Sciatic nerve (tissue), 2 donors: ENCODE measurements at places on chromosomes 2 and 18. TPM values are rescaled to one million over a fixed set of nuclear protein-coding genes. Genes with fewer than 3 reads are reported as not detected.

GRCh38 chr2:60347781-60348180, 205.7 kb downstream of the BCL11A start:
- DNase-seq: no peak

PJVK gene
- total RNA-seq: 7.2 TPM

DNA sequence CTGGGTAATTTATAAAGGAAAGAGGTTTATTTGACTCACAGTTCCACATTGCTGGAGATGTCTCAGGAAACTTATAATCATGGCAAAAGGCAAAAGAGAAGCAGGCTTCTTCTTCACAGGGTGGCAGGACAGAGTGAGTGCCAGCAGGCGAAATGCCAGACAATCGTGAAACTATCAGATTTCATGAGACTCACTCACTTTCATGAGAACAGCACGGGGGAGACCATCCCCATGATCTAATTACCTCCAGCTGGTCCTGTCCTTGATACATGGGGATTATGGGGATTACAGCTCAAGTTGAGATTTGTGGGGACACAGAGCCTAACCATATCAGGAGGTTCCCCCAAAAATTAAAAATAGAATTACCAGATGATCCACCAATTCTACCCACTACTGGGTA, 675.5 kb upstream of the SLC8A1 start:
- DNase-seq: no peak

GRCh38 chr18:13868501-13869271, 44.7 kb downstream of the MC5R start:
- no peak for DNase-seq

GRCh38 chr18:78099979-78100588, 850.4 kb downstream of the GALR1 start:
- no peak for DNase-seq

DNA sequence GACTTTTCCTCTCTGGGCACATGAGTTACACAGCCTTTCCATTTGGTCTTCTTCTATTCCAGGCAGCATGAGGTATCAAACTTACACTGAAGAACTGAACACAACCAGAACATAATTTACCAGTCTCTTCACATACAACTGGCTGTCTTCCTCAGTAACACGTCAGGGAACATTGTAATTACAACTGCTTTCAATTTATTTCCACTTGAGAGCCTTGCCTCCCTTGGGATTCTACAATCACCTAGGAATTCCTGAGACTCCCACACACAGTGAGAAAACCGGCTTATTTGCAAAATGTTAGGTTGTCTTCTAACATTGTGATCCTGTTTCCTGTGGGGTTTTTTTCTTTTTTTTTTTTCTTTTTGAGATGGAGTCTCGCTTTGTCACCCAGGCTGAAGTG, 149.9 kb downstream of the TMX3 start:
- DNase-seq: no peak

ADAM23 gene
- total RNA-seq: 9.4 TPM

DNA sequence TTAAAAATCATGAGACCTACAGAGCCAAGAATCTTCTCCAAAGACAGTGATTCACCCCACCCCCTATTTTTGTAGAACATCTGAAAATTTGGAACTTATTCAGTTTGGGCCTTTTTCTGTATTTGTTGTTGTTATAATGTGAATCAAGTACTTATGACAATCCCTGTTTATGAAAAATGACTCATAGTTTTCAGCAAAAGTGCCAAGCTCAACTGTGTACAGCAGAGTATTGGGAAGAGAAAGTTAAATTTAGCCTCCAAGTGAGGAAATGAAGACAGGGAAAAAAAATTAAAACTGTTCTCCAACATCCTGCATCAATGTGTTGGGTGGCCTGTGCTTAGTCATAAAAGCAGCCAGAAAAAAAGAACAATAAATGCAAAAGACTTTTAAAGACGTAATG, 46.2 kb downstream of the LRATD1 start:
- DNase-seq: no peak

DNA sequence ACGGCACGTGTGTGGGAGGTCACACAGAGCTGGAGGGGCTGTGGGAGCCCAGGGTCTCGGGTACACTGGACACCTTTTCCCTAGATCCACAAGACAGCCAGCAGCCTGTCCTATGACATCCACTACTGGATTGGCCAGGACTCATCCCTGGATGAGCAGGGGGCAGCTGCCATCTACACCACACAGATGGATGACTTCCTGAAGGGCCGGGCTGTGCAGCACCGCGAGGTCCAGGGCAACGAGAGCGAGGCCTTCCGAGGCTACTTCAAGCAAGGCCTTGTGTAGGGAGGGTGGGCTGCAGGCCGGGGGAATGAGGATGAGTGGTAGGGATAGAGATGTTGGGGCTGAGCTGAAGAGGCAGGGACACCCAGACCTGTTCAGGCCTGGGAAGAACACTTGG, 6.6 kb downstream of the VIL1 start:
- no peak for DNase-seq

- no peak for DNase-seq
These were observed 10.7 kb upstream of the RNU4ATAC start for GRCh38 chr2:121519732-121520640.

LIMS4 gene
- total RNA-seq: 2.2 TPM

- no peak for DNase-seq
These were observed 19.4 kb downstream of the COL4A3 start for GRCh38 chr2:227183657-227184367.

NYAP2 gene
- total RNA-seq: 0.22 TPM

DNA sequence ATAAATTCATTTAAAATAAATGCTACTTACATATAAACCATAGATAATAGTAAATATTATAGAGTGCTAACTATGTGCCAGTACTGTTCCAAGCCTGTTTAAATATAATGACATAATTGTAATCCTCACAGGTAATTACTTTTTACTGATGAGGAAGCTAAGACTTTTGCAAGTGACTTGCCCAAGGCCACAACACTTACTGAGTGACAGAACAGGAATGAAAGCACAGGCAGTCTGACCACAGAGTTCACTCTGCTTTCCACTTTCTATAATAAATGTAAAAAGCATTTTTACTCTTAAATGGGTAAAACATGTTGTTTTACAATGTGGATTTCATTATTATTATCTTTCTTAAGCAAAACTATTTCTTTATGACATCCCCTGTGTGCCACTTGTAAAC, 537.8 kb upstream of the SLC39A10 start:
- DNase-seq: no peak

TUBA3E gene
- not detected for total RNA-seq

- DNase-seq: no peak
These were observed 133.6 kb downstream of the KCNE4 start for GRCh38 chr2:223185638-223186037.

DNA sequence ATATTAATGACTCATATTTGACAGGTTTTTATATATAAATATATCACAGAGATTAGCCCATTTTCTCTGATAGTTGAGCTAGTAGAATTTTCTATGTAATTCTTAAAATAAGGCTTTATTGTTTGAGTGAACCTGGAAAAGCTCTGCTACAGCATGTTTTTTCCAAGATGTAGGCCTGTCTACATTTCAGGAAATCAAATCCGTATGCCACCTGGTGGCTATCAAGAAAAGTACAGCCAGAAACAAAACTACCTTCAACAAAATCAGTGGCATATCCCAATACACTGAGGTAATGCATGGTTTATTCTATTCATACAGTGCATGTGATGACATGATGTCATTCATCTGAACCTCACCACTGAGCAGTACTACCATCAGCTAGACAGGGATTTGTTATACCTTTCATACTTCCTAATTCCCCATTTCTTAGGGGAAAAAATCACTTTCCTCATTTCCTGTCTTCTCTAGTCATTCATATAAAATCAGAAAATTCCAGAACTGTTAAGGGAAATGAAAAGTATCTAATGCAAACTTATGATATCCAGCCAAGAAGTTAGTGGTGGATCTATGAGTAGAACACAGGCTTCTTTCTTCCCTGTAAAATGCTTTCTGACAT, 310.4 kb upstream of the SYT4 start:
- no peak for DNase-seq

TEX44 gene
- not detected for total RNA-seq

TLK1 gene
- total RNA-seq: 56.8 TPM

DNA sequence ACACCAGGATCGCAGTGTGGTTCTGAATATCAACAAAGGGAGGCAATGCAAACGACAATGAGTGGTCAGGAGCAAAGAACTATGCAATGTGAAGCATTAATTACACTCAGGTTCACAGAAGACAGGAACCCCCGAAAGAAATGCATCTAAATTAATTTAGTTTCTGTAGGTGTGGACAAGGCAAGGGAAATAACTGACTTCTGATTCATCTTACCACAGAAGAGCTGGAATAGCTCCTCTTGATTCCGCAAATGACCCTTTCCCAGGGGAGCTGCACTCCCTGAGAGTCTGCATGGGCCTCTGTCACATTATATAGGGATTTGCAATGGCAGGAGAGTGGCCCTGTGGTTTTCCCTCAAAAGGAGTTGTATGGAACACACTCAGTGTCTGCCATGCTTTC, 263.9 kb upstream of the APCDD1 start:
- DNase-seq: no peak

DNA sequence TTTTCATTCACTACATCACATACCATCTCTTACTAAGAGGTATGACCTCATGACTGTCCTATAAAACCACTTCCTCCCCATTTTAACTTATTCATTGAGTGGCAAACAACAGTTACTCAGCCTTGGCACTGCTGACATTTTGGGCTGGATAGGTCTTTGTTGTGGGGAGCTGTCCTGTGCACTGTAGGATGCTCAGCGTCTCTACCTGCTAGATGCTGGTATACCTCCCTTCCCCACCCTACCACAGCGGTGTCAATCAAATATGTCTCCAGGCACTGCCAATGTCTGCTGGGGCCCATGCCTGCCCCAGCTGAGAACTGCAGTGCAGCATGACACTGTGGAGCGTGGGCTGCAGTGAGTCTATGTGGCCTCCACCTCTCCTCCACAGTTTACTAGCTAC, 76.3 kb upstream of the MGAT4A start:
- no peak for DNase-seq

GPBAR1 gene
- total RNA-seq: 0.94 TPM

GRCh38 chr2:48719480-48720177, 35.9 kb downstream of the LHCGR start:
- no peak for DNase-seq

- no peak for DNase-seq
These were observed 7.7 kb downstream of the SLC30A3 start for GRCh38 chr2:27255187-27255586.

- DNase-seq: no peak
These were observed 32.2 kb downstream of the MTERF4 start for GRCh38 chr2:241069821-241070281.

TUBB8B gene
- total RNA-seq: not detected

DNA sequence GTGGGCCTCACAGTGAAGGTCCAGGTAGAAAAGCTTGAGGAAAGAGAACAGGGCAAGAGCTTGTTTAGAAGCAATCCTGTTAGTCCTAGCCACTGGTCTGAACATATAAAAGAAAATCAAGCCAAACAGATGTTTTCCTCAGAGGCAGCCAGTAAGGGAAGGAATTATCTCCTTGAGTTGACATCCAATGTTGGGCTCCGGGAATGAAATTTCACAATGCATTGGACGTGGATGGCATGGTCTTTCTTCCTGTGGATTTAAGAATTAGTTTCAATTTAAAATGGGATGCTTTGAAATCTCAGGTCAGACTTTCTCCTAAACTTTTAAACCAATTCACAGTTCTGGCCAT, 92.1 kb downstream of the ACKR3 start:
- no peak for DNase-seq

- DNase-seq: no peak
These were observed 549.4 kb downstream of the STK39 start for GRCh38 chr2:167697948-167698347.

SMYD5 gene
- 22.7 TPM for total RNA-seq

PROKR1 gene
- total RNA-seq: 0.18 TPM

- DNase-seq: peak; percentile 49
These were observed 291.6 kb upstream of the HDAC4 start for GRCh38 chr2:239692362-239692851.

EHD3 gene
- 7.0 TPM for total RNA-seq

- no peak for DNase-seq
These were observed 133.5 kb downstream of the TFCP2L1 start for GRCh38 chr2:121151311-121152109.

DNA sequence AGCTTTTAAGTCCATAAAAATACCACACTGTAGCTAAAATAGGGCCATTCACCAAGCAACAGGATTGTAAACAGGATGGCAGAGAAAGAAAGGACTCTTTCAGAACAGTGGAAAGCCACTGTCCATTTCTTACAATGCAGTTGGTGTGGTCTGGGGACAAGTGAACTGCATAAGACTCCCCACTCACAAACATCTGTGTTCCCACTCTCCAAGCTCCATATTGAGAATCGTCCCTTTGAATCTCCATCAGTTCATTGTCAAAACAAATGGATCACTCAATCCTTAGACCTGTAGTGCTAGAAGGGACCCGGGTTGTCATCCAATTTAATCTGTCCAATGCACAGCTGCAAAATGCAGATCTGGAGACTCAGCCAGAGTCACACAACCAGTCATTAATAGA, 347.4 kb upstream of the KLHL29 start:
- DNase-seq: no peak

DNA sequence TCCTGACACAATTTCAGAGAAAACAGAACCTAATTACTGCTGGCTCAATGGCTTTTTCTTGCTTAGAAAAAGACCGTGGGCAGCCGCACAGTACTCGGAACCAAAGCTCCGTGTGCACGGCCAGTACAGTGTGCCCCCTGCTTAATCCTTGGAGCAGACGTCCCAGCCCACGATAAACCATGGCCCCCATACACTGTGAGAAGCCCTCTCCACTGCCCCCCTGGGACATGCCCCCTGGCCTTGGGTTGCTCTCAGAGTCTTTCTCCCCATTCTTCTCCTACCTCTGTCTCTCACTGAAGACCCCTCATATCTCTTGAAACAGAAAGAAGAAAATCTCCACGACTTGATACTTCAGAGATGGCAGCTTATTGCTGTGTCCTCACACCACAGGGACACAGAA, 44.0 kb downstream of the CYP26B1 start:
- DNase-seq: peak; percentile 21

DNA sequence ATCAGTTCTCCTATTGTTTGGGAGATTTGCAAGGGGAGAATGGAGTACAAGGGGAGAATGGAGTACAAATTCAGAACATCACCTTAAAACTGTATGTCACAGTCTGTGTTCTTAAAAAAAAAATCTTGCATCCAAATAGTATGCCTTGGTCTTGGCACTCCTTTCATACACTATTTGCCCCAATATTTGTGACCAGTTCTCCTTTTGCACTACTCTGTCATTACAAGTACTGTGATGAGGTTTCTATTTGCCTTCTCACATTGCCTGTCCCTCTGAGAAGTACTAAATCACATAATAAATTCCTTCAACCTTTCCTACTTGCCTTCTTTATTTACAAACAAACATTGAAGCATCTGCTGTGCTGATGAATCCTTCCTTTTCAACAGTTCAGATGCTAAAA, 36.0 kb upstream of the NCK2 start:
- no peak for DNase-seq

GRCh38 chr2:4553241-4553640, 849.9 kb downstream of the DCDC2C start:
- DNase-seq: no peak
